ENCODE measurements at places on chromosomes 12 and 14.

- no peaks in the 10 kb centered on the region for H3K4me1 ChIP-seq
- no peaks in the 10 kb centered on the region for H3K36me3 ChIP-seq
- H3K27ac ChIP-seq: no peak overlapping the region
- no peak overlapping the region for H3K4me3 ChIP-seq
- DNase-seq: no peak
- no peaks in the 10 kb centered on the region for H3K27me3 ChIP-seq
Measured at GRCh38 chr14:104635717-104636116, 31.1 kb upstream of the TMEM179 start.

- H3K27ac ChIP-seq: no peak overlapping the region
- no peaks in the 10 kb centered on the region for H3K27me3 ChIP-seq
- peak overlapping the region; percentile 86 for H3K4me3 ChIP-seq
- H3K36me3 ChIP-seq: no peaks in the 10 kb centered on the region
Measured at GRCh38 chr12:106138357-106138632, 459 bp downstream of the NUAK1 start.

DNA sequence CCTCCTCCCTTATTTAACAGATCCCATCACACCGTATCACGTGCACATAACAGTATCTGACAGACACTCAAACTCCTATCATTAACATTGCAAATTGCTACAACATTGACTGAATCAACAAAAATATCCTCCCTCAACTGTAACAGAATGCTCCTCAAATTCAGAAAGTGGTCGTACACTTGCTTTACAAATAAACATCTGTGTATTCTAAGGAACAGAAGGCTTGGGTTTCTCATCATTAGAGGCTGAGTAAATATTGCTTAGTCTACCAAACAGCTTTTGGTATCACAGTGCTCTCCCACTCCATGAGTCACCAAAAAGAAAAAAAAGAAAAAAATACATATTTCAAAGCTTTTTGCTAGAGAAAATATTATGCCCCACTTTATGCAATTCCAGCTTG is 23.9 kb downstream of the FERMT2 start:
- no peaks in the 10 kb centered on the region for H3K27me3 ChIP-seq
- DNase-seq: no peak
- no peak overlapping the region for H3K4me3 ChIP-seq
- H3K4me1 ChIP-seq: peaks cover 5% of the 10 kb centered on the region
- H3K36me3 ChIP-seq: no peaks in the 10 kb centered on the region
- H3K27ac ChIP-seq: no peak overlapping the region

GRCh38 chr12:89597210-89597609 is 71.4 kb upstream of the POC1B start:
- no peak overlapping the region for H3K27ac ChIP-seq
- no peak for DNase-seq
- H3K27me3 ChIP-seq: no peaks in the 10 kb centered on the region
- no peaks in the 10 kb centered on the region for H3K4me1 ChIP-seq
- no peaks in the 10 kb centered on the region for H3K36me3 ChIP-seq

GRCh38 chr12:100959481-100959880 is 164.9 kb downstream of the ANO4 start:
- H3K27ac ChIP-seq: no peak overlapping the region
- no peak for DNase-seq
- H3K4me1 ChIP-seq: peaks cover 14% of the 10 kb centered on the region
- H3K27me3 ChIP-seq: no peaks in the 10 kb centered on the region
- peaks cover 3% of the 10 kb centered on the region for H3K36me3 ChIP-seq
- H3K4me3 ChIP-seq: no peak overlapping the region

GRCh38 chr14:84767434-84767833 is 762.5 kb upstream of the FLRT2 start:
- H3K4me3 ChIP-seq: no peak overlapping the region
- peaks cover 5% of the 10 kb centered on the region for H3K36me3 ChIP-seq
- no peak for DNase-seq
- H3K4me1 ChIP-seq: no peaks in the 10 kb centered on the region
- no peak overlapping the region for H3K27ac ChIP-seq

DNA sequence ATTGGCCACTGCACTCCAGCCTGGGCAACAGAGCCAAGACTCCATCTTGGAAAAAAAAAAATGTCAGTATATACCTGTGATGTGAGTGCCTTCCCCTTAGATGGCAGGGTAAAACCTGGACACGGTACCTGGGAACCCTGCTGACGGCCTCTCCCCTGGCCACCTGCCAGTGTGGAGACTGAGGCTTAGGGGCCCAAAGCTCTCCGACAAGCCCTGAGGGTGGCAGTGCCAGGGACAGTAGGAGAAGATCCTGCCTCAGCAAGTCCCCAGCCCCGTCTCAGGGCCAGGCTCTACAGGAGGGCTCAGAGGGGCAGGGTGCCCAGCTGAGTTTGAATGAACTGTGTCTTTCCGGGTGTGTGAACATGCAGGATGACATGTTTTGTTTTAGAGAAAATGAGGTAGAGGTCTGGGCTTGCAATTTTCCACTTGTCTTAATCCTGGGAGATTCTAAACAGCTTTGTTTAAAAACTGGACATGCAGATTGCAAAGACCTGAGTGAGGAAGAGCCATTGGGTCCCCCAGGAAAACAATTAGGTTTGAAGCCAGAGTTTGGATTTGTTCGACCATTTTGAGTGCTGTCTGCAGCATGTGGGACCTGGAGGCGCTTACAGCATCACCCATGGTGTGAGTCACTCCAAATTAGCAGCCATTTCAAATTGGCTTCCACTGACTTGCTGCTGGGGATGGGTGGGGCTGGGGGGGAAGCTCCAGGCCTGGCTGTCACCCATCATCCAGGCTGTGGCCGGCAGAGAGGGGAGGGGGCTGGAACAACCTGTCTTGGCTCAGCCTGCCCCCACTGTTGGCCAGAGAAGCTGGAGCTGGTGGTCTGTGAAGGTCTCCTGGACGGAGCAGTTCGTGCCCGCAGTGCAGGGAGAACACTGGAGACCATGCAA is 10.8 kb downstream of the TSPAN9 start:
- peaks cover 8% of the 10 kb centered on the region for H3K36me3 ChIP-seq
- DNase-seq: peak; percentile 27
- H3K4me3 ChIP-seq: no peak overlapping the region

GRCh38 chr14:101235335-101236103 is 325.8 kb upstream of the DIO3 start:
- H3K4me3 ChIP-seq: no peak overlapping the region
- no peaks in the 10 kb centered on the region for H3K27me3 ChIP-seq
- peak; percentile 77 for DNase-seq
- no peak overlapping the region for H3K27ac ChIP-seq
- H3K4me1 ChIP-seq: no peaks in the 10 kb centered on the region
- H3K36me3 ChIP-seq: no peaks in the 10 kb centered on the region

GRCh38 chr14:34170882-34171281 is 220.0 kb upstream of the EGLN3 start:
- no peak for DNase-seq
- H3K36me3 ChIP-seq: no peaks in the 10 kb centered on the region
- no peak overlapping the region for H3K27ac ChIP-seq
- no peaks in the 10 kb centered on the region for H3K27me3 ChIP-seq
- no peak overlapping the region for H3K4me3 ChIP-seq

- no peak for DNase-seq
- H3K27ac ChIP-seq: no peak overlapping the region
- peaks cover 18% of the 10 kb centered on the region for H3K4me1 ChIP-seq
Measured at GRCh38 chr12:11673666-11674461, 24.4 kb downstream of the ETV6 start.

GRCh38 chr12:28645436-28645835 is 455.2 kb downstream of the CCDC91 start:
- no peaks in the 10 kb centered on the region for H3K36me3 ChIP-seq
- H3K4me3 ChIP-seq: no peak overlapping the region
- DNase-seq: no peak
- H3K27ac ChIP-seq: no peak overlapping the region
- no peaks in the 10 kb centered on the region for H3K27me3 ChIP-seq

GRCh38 chr14:98877065-98877464 is 394.9 kb downstream of the BCL11B start:
- no peak overlapping the region for H3K27ac ChIP-seq
- H3K4me3 ChIP-seq: no peak overlapping the region
- H3K36me3 ChIP-seq: peaks cover 5% of the 10 kb centered on the region
- H3K27me3 ChIP-seq: no peaks in the 10 kb centered on the region
- no peak for DNase-seq
- H3K4me1 ChIP-seq: no peaks in the 10 kb centered on the region

GRCh38 chr14:71996610-71997009 is 64.4 kb downstream of the RGS6 start:
- H3K36me3 ChIP-seq: peaks cover 6% of the 10 kb centered on the region
- H3K27ac ChIP-seq: no peak overlapping the region
- H3K4me3 ChIP-seq: no peak overlapping the region
- DNase-seq: no peak
- H3K27me3 ChIP-seq: no peaks in the 10 kb centered on the region

DNA sequence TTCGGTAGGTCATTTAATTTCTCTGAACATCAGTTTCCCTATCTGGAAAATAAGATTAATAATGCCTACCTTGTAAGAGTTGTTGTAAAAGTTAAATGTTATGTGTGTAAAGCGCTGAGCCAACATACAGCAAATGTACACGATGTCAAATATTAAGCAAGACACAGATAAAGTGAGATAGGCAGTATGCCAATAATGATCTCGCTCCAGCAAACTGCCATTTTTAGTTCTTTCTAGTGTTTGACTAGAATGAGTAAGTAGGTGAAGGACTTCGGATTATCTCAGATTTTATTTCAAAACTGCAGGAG is 840 bp downstream of the DHRS7 start:
- H3K36me3 ChIP-seq: no peaks in the 10 kb centered on the region
- peaks cover 6% of the 10 kb centered on the region for H3K4me1 ChIP-seq
- DNase-seq: no peak
- H3K27me3 ChIP-seq: no peaks in the 10 kb centered on the region
- peak overlapping the region; percentile 97 for H3K4me3 ChIP-seq

GRCh38 chr14:39446131-39446744 is 14.0 kb upstream of the FBXO33 start:
- no peaks in the 10 kb centered on the region for H3K4me1 ChIP-seq
- H3K4me3 ChIP-seq: no peak overlapping the region
- peaks cover 3% of the 10 kb centered on the region for H3K36me3 ChIP-seq
- no peaks in the 10 kb centered on the region for H3K27me3 ChIP-seq

DNA sequence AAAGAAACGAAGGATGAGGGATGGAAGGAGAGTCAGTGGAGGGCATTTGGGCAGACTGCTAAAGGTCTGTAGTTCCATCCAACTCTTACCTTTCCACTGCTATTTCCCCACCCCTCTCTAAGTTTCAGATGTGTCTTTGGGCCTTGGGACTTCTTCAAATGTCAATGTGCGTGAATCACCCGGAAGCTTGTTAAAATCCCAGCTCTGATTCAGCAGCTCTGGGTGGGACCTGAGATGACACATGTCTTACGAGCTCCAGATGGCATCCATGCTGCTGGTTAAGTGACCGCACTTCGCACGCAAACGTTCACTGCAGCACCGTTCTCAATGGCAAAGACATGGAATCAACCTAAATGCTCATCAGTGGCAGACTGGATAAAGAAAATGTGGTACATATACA is 309.9 kb downstream of the VRK1 start:
- no peak overlapping the region for H3K27ac ChIP-seq
- no peaks in the 10 kb centered on the region for H3K4me1 ChIP-seq
- no peak overlapping the region for H3K4me3 ChIP-seq
- no peaks in the 10 kb centered on the region for H3K36me3 ChIP-seq
- H3K27me3 ChIP-seq: no peaks in the 10 kb centered on the region
- DNase-seq: no peak

DNA sequence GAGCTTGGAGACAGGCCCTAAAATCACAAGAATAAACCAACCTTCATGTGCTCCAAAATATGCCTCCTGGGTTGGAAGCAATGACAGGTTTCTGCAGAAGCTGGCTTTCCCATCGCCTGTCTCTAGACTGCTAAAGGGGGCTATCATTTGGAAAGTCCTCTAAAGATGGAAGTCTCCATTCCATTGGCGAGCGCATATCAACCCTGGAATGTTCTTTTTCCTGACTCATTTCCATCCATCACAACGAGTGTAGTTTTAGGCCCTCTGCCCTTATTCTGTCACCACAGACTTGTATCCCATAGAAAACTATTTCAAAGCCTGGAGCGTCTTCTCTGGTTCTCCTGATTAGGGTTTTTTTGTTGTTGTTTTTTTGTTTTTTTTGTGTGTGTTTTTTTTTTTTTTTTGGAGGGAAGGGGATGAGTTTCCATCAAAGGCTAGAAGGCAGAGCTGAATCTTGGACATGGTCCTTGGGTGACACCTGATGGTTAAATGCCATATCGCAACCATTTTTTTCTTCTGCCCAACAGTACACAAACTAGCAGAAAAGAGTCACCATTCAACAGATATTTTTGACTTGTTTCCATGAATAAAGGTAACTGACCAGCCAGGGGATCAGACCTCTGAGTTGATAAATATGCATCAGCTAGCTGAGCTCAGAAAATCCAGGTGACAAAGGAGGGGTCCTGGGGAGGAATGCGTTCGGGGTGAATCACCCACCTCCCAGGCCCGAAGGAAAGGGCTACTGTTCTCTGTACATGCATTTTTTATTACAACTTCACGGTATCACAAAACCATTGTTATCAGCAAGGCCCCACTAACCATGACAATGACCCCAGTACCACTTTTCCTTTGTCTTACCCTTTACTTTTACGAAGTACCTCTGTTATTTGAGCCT is 40.5 kb downstream of the KCNA5 start:
- no peaks in the 10 kb centered on the region for H3K27me3 ChIP-seq
- H3K36me3 ChIP-seq: no peaks in the 10 kb centered on the region
- no peak overlapping the region for H3K27ac ChIP-seq
- DNase-seq: no peak
- no peak overlapping the region for H3K4me3 ChIP-seq
- no peaks in the 10 kb centered on the region for H3K4me1 ChIP-seq

GRCh38 chr14:88835661-88836060 is 11.2 kb downstream of the TTC8 start:
- H3K27me3 ChIP-seq: no peaks in the 10 kb centered on the region
- peaks cover 5% of the 10 kb centered on the region for H3K36me3 ChIP-seq
- no peak for DNase-seq
- H3K4me1 ChIP-seq: no peaks in the 10 kb centered on the region
- H3K27ac ChIP-seq: no peak overlapping the region

- H3K4me1 ChIP-seq: peaks cover 3% of the 10 kb centered on the region
- peak; percentile 83 for DNase-seq
- H3K4me3 ChIP-seq: peak overlapping the region; percentile 35
- H3K27ac ChIP-seq: no peak overlapping the region
- no peaks in the 10 kb centered on the region for H3K36me3 ChIP-seq
Measured at GRCh38 chr14:103854822-103855733, 7.7 kb upstream of the PPP1R13B start.

GRCh38 chr12:83172441-83172840 is 485.7 kb downstream of the TMTC2 start:
- H3K4me3 ChIP-seq: no peak overlapping the region
- DNase-seq: no peak
- H3K36me3 ChIP-seq: no peaks in the 10 kb centered on the region
- no peak overlapping the region for H3K27ac ChIP-seq
- H3K4me1 ChIP-seq: no peaks in the 10 kb centered on the region

DNA sequence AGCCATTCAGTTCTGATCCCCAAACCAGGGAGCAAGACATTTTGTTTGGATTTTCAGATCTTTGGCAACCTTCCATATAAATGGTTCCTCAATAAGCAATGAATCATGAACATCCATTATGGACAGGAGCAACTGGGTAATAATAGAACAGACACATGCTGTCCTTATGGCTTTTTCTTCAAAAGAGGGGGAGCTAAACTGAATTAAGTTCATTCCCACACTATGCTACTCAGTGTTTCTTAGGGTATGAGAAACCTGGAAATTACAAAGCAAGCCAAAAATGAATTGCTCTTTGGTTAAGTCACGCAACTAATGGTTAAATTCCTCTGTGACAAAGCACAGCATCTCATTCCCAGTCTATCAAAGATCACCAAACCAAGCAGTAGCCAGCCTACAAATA is 51.0 kb downstream of the PTGER2 start:
- H3K4me1 ChIP-seq: no peaks in the 10 kb centered on the region
- H3K36me3 ChIP-seq: no peaks in the 10 kb centered on the region
- H3K27me3 ChIP-seq: no peaks in the 10 kb centered on the region
- no peak overlapping the region for H3K27ac ChIP-seq

GRCh38 chr12:3241621-3242020 is 164.4 kb downstream of the TSPAN9 start:
- H3K4me3 ChIP-seq: no peak overlapping the region
- peaks cover 13% of the 10 kb centered on the region for H3K36me3 ChIP-seq
- no peak overlapping the region for H3K27ac ChIP-seq

Data from H9 (cell line).